ENCODE measurements at places on chromosomes 3 and 15. TPM values are rescaled to one million over a fixed set of nuclear protein-coding genes. Genes with fewer than 3 reads are reported as not detected.

DNA sequence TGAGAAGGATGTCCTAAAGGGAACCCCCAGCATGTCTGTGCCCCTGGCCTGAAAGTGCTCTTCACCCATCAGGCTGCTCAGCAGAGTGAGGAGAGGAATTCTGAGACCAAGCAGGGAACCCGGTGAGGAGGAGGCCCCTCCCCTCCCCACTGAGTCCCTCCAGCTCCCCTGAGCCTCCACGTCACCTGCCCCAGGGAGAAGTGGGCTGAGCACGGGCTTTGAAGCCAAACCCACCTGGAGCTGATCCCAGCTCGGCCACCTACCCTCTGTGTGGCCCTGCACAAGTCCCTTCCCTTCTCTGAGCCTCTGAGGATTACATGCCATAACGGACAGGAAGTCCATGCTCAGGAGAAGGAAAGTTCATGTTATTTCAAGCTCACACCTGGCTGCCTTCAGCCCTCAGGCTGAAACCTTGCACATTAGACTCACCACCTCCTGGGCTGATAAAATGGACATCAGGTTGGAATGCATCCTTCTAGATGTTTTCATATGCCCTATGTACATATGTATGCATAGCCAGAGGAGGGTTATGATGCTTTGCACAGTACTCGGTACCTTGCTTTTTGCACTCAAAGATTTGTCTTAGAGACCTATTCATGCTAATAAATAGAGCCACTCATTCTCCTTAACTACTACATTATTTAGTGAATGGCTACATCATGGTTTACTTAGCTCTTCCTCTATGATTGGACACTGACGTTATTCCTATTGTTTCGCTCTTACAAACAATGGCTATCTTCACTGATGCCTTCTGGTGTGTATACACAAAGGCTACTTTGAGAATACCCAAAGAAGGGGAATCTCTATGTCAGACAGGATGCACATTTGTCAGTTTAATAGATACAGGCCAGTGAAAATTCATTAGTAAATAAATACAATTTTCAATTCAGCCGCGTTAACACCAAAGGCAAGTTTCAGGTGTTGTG lies 31.6 kb upstream of the GATA2 start:
- no peaks in the 10 kb centered on the region for H3K36me3 ChIP-seq
- H3K4me3 ChIP-seq = no peak overlapping the region
- no peak overlapping the region for H3K27ac ChIP-seq
- no peaks in the 10 kb centered on the region for H3K27me3 ChIP-seq

GRCh38 chr3:176692966-176693785 lies 504.1 kb downstream of the TBL1XR1 start:
- H3K27ac ChIP-seq = no peak overlapping the region
- H3K4me3 ChIP-seq = no peak overlapping the region
- no peaks in the 10 kb centered on the region for H3K4me1 ChIP-seq
- DNase-seq = no peak

DNA sequence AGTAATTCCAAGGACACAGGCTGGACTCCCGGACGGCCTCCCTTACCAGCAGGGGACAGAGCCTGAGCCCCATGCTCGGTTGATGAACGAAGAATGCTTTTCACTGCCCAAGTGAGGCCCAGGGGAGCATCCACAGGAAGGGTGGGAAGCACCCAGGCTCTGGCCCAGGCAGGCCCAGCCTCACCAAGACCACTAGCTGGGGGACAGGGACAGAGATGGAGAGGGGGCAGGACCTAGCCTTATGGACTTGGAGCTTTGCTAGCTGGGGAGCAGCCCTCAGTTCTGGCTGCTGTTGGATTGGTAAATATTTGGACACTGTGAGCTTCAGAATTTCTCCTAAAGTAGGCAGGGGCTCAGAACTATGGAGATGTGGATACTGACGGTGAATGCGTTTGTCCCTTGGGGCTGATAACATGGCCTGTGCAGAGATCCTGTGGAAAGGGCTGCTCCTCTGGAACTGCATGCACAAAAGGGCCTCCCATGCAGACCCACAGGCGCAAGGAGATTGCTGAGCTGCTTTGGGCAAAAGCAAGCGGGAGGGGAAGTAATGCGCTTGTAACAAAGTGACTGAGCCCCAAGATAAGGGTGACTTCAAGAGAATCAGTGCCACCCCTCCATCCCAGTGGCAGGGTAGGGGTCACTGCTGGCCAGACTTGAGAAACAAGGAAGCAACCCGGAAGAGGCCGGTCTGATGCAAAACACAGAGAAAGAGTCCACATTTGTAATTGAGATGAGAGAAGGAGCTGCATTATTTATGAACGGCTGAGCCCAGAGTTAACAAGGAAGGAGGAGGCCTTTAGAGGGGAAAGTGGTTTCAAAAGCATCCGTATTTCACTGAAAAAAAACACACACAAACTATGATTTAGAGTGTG lies 70.1 kb upstream of the MEF2A start:
- no peaks in the 10 kb centered on the region for H3K4me1 ChIP-seq
- H3K36me3 ChIP-seq = no peaks in the 10 kb centered on the region
- no peak overlapping the region for H3K27ac ChIP-seq
- DNase-seq = no peak
- no peak overlapping the region for H3K4me3 ChIP-seq

DNA sequence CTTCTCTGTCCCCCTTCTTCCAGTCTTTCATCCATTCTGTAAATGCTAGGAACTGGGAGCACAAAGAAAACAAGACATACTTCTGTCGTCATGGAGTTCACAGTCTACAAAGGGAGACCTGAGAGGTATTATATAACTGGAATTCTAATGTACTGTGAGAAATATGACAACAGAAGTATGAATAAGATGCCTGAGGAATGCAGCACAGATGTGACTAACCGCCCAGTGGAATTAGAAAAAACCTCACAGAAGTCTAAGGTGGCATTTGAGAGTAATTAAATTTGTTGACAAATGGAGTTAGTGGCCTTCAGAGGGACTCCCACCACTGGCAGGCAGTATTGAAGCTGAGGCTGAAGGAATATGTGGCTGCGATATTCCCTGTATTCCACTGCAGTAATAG lies 168.5 kb upstream of the FAM3D start:
- no peaks in the 10 kb centered on the region for H3K27me3 ChIP-seq
- no peak overlapping the region for H3K4me3 ChIP-seq
- H3K27ac ChIP-seq = no peak overlapping the region
- no peaks in the 10 kb centered on the region for H3K4me1 ChIP-seq

DNA sequence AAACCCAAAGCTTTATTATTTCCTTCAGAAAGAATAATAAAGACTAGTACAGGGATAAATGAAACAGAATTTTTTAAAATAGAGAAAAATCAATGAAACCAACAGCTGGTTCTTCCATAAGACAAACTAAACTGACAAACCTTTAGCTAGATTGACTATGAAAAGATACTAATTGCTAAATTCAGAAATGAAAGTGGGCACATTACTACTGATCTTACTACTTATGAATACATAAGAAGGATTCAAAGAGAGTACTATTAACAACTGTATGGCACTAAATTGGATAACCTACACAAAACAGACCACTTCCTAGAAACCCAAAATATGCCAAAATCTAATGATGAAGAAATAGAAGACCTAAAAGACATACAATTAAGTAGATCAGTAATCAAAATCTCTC lies 278.2 kb downstream of the ISL2 start:
- no peak for DNase-seq
- no peaks in the 10 kb centered on the region for H3K27me3 ChIP-seq
- no peak overlapping the region for H3K4me3 ChIP-seq
- H3K27ac ChIP-seq = no peak overlapping the region

DNA sequence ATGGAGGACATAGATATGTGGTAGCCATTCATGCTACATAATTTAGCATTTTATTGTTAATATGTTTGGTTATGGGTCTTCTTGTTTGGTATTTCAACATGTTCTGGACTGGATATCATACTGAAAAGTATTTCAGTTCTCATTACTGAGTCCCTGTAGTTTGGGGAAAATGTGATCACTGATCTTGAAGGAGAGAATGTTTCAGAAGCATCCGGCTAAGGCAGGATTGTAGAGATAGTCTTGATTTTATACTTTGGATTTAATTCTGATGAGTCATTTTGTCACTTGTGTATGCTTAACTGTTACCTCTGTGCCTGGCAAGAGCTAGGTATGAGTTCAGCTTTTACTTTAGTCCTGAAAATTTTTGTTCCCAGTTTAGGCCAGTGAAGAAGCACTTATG lies 7.1 kb downstream of the CHD2 start:
- peaks cover 19% of the 10 kb centered on the region for H3K36me3 ChIP-seq
- no peak for DNase-seq
- H3K27ac ChIP-seq = no peak overlapping the region
- H3K27me3 ChIP-seq = no peaks in the 10 kb centered on the region
- peaks cover 2% of the 10 kb centered on the region for H3K4me1 ChIP-seq

GRCh38 chr15:48719668-48720067 lies 74.2 kb upstream of the FBN1 start:
- no peaks in the 10 kb centered on the region for H3K36me3 ChIP-seq
- no peaks in the 10 kb centered on the region for H3K27me3 ChIP-seq

DNA sequence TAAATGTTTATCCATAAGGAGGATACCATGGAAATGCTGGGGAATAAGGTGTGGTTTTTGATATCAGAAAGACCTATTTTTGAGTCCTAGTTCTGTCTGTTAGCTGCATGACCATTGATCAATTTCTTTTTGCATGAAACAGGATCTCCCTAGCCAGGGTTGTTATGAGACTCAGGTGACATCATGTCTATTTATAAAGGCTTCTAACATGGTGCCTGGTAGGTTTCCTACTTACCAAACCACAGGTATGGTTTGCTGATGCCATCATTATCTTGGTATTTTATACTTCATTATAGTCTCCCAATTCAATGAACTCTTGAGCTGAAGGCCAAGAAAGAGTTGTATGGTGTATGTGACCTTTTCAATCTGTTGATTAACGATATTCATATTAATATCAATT lies 144.0 kb downstream of the CLSTN2 start:
- no peak overlapping the region for H3K4me3 ChIP-seq
- no peak overlapping the region for H3K27ac ChIP-seq
- no peaks in the 10 kb centered on the region for H3K27me3 ChIP-seq
- H3K4me1 ChIP-seq = no peaks in the 10 kb centered on the region

- H3K36me3 ChIP-seq = no peaks in the 10 kb centered on the region
- H3K4me1 ChIP-seq = no peaks in the 10 kb centered on the region
- no peaks in the 10 kb centered on the region for H3K27me3 ChIP-seq
- H3K4me3 ChIP-seq = no peak overlapping the region
- H3K27ac ChIP-seq = no peak overlapping the region
Measured at GRCh38 chr3:27479806-27480543, 4.2 kb downstream of the SLC4A7 start.

GRCh38 chr3:48564022-48564421 lies 441 bp upstream of the UCN2 start:
- no peaks in the 10 kb centered on the region for H3K27me3 ChIP-seq
- peaks cover 20% of the 10 kb centered on the region for H3K4me1 ChIP-seq
- H3K27ac ChIP-seq = no peak overlapping the region
- DNase-seq = no peak

- no peak overlapping the region for H3K4me3 ChIP-seq
- H3K36me3 ChIP-seq = no peaks in the 10 kb centered on the region
- DNase-seq = no peak
- H3K27ac ChIP-seq = no peak overlapping the region
- no peaks in the 10 kb centered on the region for H3K27me3 ChIP-seq
Measured at GRCh38 chr15:69480932-69481331, 28.3 kb downstream of the RPLP1 start.

GRCh38 chr15:64149424-64149823 lies 2.1 kb upstream of the SNX22 start:
- no peak overlapping the region for H3K4me3 ChIP-seq
- H3K36me3 ChIP-seq = no peaks in the 10 kb centered on the region
- no peak for DNase-seq
- peaks cover 12% of the 10 kb centered on the region for H3K4me1 ChIP-seq
- no peaks in the 10 kb centered on the region for H3K27me3 ChIP-seq

- no peak overlapping the region for H3K27ac ChIP-seq
- no peaks in the 10 kb centered on the region for H3K36me3 ChIP-seq
- H3K27me3 ChIP-seq = no peaks in the 10 kb centered on the region
- no peak for DNase-seq
Measured at GRCh38 chr3:68186733-68187132, 532.3 kb upstream of the SUCLG2 start.

GRCh38 chr3:195040094-195040493 lies 230.9 kb downstream of the XXYLT1 start:
- peaks cover 28% of the 10 kb centered on the region for H3K4me1 ChIP-seq
- no peak overlapping the region for H3K27ac ChIP-seq
- no peaks in the 10 kb centered on the region for H3K36me3 ChIP-seq
- no peak overlapping the region for H3K4me3 ChIP-seq
- DNase-seq = no peak
- H3K27me3 ChIP-seq = no peaks in the 10 kb centered on the region

- H3K27ac ChIP-seq = no peak overlapping the region
- H3K4me3 ChIP-seq = no peak overlapping the region
- no peak for DNase-seq
- H3K36me3 ChIP-seq = no peaks in the 10 kb centered on the region
- no peaks in the 10 kb centered on the region for H3K27me3 ChIP-seq
Measured at GRCh38 chr15:33461671-33462070, 150.9 kb downstream of the RYR3 start.

DNA sequence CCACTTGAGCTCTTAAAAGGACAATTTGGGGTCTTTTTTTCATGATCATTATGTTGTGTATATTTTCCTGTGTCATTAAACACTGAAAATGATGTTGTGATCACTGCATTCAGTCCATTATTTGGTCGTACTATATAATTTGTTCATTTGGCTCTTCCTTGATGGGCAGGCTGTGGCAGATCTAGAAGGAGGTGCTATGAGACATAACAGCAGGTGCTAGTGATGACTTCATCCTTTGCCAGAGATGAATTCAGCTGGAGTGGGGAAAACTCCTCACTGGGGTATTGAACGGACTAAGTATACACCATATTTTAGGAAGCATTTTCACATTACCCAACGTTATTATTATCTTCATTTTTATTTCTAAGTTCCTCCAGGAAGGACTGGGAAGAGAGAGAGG lies 12.0 kb downstream of the CMTM7 start:
- no peaks in the 10 kb centered on the region for H3K27me3 ChIP-seq
- H3K4me3 ChIP-seq = no peak overlapping the region
- DNase-seq = no peak
- H3K4me1 ChIP-seq = peaks cover 9% of the 10 kb centered on the region
- no peaks in the 10 kb centered on the region for H3K36me3 ChIP-seq

Gene KCNMB3
- 2.0 TPM for total RNA-seq

Gene LMAN1L
- total RNA-seq = not detected

Gene CACNA1D
- 2.9 TPM for total RNA-seq

Gene ROPN1
- not detected for total RNA-seq

Gene NBEAL2
- 46.9 TPM for total RNA-seq

Gene FAM81A
- total RNA-seq = 3.0 TPM

All from H1 (cell line).